ENCODE measurements at places on chromosomes 12 and 14.

DNA sequence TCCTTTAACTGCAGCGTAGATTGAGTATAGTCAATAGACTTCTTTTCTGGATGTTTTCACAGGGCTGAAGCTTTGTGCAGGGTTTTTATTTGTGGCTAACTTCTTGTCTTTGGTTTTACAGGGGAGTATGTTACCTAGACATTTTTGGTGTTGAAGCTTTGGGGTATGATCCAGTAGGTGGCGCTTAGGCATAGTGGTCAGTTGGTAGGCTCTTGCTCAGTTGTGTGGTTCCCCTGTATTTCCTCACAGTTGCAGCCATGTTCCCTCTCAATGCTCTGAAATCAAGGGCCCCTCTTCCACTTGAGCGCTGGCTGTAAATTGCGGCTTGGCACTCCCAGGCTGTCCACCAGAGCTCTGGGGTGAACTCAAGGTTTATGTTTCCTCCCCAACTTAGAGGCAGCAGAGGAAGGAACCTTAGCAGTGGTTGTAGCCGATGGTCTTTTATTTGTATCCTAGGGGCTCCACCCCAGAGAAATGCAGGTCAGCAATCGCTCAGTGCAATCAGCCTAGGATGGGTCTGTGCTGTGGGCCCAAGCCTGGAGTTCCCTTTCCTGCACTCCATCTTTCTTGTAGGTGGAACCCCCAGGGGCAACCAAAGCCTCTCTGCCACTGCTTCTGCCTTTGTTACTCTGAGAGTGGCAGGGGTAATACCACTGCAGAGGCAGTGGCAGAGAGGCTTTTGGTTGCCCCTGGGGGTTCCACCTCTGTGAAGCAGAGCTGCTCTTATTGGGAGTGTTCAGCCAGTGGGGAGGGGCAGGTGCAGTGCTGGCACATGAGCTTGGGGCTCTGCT lies 55.1 kb downstream of the CMAS start:
- DNase-seq = no peak

DNA sequence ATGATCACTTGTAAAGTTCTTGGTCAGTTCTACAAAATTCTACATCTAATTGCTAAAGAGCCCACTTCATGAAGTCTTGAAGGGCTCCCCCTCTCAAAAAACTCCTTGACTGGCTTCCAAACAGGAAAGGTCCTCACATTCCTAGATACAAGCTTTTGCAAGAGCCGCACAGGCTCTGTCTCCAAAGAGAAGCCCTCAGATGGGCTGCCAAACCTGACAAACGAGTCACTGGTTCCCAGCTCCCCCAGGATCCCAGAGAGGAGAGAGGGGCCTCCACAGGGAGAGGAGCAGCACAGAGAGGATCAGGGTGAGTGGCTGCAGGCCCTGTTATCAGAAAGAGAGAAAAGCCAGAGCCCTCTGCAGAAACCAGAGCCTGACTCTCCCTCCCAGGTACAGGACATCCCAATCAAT lies 5.8 kb downstream of the NID2 start:
- DNase-seq = no peak

GRCh38 chr14:30195941-30196340 lies 268.3 kb upstream of the PRKD1 start:
- no peak for DNase-seq

GRCh38 chr14:75484711-75485429 lies 37.4 kb upstream of the BATF start:
- DNase-seq = no peak

DNA sequence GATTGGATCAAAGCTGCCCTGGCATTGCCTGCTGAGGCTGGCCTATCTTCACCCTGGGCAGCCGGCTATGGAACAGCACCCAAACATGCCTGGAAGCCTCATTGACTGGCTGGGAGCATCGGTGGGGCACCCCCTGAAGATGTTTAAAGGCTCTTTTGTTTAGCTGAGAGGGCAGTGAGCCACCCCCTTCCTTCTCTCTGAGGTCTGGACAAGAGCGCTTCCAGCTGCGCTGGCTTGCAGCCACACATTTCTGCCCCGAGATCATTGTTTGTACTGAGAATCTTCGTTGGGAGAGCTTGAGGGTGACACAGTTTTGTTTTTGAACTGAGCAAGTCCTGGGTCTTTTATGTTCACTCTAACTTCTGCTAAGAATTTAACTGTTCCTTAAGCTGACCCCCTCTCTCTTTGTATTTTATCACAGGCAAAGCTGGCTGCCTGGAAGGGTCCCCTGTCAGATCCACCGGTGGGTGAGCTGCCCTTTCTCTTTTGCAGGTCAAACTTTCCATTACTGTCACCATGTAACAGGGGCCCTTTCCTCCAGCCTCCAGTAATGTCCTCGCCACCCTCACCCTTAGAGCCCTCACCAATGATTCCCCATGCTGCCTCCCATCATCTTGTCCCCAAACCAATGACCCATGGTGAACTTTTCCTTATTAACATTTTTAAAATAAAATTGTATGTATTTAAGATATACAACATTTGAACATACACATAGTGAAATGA lies 212.2 kb downstream of the KIF26A start:
- no peak for DNase-seq

DNA sequence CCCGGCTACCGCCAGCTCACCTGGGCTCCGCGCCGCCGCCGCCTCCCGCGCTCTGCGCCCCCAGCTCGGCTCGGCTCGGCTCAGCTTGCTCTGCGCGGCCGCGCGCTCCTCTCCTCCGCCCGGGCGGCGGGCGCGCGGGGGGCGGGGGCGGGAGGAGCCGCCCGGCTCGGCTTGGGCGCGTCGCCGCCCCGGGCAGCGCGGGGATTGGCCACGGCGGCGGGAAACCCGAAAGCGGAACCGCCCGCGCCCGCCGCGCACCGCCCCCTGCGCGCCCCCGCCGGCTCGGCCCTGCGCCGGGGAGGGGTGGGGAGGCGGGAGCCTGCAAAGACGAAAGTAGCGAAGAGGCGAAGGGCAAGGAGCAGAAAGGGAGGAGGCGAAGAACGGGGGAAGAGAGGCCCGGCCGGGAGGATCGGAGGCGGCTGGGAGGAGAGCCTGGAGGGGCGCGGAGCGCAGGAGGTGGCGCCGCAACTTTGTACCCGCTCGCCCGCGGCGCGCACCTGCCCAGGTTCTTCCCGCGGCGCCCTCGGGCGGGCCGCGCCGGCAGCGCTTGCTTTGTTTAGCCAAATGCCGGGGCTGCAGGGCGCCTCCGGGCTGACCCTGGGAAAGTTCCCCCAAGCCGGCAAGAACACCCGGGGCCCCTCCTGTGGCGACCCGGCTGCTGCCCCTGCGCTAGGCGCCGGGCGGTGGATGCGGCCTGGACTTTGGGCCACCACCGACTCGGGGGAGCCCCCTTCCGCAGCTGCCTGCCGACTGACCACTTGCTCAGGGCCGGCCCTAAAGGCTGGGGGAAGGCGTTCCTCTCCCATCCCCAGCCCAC lies at the start of gene CAMKK2:
CAMKK2 (minus strand) TSS at position 92 of the 817 bp plus-strand sequence. CDS start 22,183 bp downstream, outside the sequence.
- no peak for DNase-seq

GRCh38 chr14:70008284-70009262 lies 129.4 kb downstream of the SMOC1 start:
- no peak for DNase-seq

- no peak for DNase-seq
Measured at GRCh38 chr12:30564394-30564793, 131.3 kb downstream of the IPO8 start.

DNA sequence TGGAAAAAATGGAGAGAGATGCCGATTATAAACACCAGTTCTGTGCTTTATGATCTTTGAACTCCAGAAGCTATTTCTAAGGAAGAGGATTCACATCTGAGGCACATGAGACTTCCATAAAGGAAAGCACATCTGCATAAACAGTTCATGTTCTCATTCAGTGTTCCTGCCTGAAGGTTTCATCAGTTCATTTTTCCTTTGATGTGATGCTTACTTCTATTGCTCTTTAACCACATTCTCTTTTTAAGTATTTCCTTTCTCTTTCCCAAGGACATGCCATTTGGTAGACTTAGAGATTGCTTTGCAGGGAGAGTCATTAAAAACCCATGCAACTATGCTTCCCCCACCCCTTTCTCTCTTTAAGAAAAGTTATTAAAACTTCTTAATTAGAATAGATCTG lies 387.0 kb upstream of the FLRT2 start:
- no peak for DNase-seq

DNA sequence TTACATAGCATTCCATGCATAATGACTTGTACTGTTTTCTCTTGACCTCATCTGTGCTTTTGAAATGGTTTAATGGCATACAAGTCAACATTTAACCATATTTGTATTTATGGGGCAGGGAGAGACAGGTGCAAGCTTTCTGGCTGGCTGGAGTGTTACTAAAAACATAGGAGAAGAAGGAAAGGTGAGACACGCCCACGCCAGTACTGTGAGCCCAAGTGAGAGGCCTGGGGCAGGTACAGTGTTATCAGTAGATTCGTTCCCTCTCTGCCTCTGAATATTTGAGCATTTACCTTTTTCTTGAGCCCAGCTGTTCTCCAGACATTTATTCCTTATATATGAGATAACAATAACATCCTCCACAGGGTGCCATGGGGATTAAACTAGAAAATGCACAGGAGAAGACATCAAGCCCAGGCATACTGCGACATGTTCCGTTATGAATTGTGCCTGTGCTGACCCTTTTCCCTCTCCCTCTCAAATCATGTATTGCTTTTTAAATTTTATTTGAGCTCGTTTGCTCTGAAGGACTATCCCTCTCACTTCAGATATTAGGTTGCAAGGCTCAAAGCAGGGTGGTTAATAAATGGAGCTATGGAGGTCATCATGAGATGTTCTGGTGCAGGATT lies 34.6 kb upstream of the TUBA1C start:
- no peak for DNase-seq

DNA sequence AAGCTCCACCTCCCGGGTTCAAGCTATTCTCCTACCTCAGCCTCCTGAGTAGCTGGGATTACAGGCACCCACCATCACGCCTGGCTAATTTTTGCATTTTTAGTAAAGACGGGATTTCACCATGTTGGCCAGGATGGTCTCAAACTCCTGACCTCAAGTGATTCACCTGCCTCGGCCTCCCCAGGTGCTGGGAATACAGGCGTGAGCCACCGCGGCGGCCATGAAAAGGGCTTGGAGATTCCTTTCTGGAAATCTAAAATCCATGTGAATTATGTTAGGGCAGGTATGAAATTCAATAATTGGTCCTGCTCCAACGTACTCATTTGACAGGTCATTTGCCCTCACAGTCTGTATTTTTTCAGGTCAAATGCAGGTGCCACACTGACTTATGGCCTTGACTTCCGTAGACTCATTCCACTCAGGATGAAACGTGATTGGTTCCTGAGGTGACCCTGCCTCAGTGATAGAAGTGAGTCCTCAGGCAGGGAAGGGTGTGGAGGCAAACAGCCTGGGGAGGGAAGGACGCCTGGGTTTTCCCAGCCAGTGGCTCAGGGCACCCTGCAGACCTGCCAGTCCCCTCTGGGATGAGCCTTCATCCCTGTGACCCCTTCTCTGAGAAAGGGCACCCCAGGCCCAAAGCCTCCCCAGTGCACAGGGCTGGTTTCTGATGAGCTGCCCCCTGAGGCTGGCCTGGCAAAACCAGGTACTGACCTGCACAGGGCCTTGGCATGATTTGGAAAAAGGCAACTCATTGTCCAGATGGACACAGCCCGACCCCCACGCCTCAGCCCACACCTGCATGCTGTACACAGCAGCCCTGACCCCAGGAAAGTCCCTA lies 48.7 kb downstream of the PSMA6 start:
- no peak for DNase-seq

GRCh38 chr12:48028541-48029431 lies 24.5 kb upstream of the COL2A1 start:
- no peak for DNase-seq

DNA sequence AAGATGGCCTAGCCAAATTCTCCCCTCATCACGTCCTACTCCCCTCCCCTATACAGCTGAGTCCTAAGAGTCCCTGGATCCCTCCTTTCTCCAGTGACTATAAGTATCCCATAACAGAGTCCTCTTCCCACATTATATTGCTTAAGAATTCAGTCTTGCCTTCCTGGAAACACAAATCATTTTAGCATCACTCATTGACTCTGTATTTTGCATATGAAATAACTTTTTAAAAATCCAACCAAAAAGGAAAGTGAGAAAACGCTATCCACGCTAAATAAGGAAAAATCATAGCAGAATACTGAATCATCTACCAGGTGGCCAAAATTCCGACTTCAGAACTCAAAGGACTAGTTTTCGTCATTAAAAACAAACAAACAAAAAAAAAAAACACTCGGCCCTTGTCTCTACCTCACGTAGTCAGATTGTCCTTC lies 130.2 kb downstream of the GCH1 start:
- no peak for DNase-seq

- no peak for DNase-seq
Measured at GRCh38 chr12:106633451-106633823, 50.6 kb downstream of the RFX4 start.

GRCh38 chr12:54053751-54054741 lies at the start of gene HOXC4:
TSS of gene HOXC4 (plus strand) at chr12:54053835. CDS start at chr12:54053923, 88 bp downstream.
- DNase-seq = no peak

DNA sequence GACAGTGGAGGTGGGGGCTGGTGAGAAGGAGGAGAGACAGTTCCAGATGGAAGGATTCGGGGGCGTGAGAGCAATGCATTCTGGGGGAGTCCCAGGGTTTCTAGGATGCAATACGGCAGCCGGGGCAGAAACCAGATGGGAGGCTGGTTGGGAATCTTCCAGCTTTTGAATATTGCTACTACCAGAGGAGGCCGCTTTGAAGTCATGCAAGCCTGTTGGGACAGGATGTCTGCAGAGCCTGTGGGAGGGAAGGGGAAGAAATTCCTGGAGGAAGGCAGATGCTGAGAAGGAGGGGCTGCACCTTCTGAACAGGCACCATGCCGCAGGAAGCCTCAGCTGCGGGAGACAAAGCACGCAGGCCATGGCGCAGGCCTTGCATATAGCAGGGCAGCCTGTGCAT lies 105.4 kb downstream of the APAF1 start:
- no peak for DNase-seq

- no peak for DNase-seq
Measured at GRCh38 chr12:124780752-124781685, 82.6 kb downstream of the SCARB1 start.

DNA sequence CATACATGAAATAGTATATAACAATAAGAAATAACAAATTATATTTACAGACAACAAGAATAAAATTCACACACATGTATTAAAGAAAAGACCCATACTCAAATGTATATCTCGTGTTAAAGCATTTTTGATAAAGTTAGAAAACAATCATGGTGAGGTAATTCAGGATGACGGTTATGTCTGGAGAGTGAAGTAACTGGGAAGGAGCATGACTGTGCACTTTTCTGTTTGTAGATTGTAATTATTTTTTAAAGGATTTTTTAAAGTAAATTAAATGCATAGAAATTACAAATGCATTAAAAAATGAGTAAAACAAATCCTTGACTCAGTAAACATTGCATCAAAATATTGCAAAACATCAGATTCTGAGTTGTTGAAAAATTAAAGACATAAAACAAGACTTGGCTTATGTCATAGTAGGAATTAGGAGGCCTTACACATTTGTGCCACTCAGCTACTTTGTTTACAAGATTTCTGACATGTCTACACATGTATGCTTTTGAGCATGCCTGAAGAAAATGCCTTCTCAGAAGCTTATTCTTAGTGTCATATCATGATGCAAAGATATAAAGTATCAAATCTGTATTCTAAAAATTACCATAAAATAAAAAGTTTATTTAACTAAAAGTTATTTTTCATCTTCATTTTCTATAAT lies 1325.1 kb downstream of the SLC16A7 start:
- DNase-seq = no peak

Measured in cortex of kidney (tissue), 1 donor.